ENCODE measurements at places on chromosomes 1 and 21. TPM values are rescaled to one million over a fixed set of nuclear protein-coding genes. Genes with fewer than 3 reads are reported as not detected.

Gene LRRC71
- not detected for total RNA-seq

GRCh38 chr1:41282679-41283317 is 40.7 kb upstream of the SCMH1 start:
- DNase-seq, result no peak

- no peak for DNase-seq
These were observed 301.3 kb downstream of the PLPP3 start for GRCh38 chr1:56278061-56278460.

DNA sequence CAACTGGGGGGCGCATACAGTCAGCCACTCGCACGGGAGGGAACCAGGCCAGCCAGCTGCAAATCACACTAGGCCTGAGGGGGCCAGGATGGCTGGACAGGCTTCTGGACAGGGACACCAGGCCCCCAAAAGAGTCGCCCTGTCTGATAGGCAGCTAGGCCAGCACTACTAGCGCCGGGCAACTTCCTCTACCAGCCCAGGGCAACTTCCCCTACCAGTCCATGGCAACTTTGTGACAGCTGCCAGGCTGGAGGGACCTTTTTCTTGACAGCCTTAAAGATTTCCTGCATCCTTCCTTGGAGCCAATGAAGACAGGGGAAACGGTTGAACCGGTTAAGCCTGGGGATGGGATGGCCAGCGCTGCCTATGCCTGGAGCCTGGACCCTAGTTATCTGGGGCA is 5.1 kb downstream of the IFFO2 start:
- no peak for DNase-seq

DNA sequence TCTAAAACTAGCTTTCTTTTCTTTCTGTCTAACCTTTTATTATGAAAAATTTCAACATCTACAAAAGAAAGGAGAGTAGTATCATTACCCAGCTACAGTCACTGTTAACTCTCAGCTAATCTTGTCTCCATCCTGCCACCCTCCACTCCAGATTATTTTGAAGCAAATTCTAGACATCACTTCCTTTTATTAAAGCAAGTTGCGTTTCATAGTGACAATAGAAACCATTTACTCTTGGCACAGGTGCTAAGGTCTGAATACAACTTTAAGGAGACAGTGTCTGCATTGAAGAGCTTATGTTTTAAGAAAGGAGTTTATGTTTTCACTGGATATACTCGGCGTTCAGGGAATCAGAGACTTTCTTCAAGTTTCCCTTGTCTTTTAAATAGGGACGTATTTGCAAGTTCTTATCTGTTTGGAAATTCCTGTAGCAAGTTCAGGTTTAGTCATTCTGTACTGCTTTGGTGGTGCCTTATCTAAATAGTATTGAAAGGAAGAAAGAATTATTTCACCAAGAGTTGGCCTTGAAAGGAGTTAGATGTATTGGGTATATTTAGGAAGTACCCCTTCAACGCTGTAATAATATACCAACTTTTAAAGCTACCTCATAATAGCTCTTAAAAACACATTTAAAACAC is 42.7 kb downstream of the ITSN1 start:
- DNase-seq, result no peak

All from LHCN-M2 (cell line).